ENCODE measurements at places on chromosomes 2 and 18. TPM values are rescaled to one million over a fixed set of nuclear protein-coding genes. Genes with fewer than 3 reads are reported as not detected.

NIFK gene
- total RNA-seq = 65.0 TPM

DNA sequence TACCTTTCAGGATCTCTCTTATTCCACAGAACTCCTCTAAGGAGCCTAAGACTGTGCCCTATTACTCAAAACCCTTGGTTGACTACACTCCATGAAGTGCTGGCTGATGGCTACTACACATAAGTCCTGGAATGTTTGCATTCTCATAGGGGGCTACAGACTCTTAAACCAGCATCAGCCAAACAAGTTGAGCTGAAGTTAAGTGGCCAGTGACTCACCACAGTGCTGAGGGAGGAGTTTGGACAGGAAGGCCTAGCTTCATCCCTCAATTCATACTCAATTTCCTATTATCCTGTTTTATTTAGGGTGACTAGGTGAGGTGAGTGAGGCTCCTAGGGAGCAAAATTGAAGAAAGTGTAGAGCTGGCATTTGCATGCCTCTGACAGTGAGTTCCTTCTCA is 246.7 kb downstream of the SMAD2 start:
- peak; percentile 21 for DNase-seq

CCDC150 gene
- 3.3 TPM for total RNA-seq

TFPI gene
- total RNA-seq = 0.64 TPM

GRCh38 chr2:238287737-238288649 is at the start of gene PER2:
PER2 (minus strand) TSS chr2:238288610; CDS start chr2:238277936, 10,674 bp downstream.
- peak; percentile 95 for DNase-seq

DNA sequence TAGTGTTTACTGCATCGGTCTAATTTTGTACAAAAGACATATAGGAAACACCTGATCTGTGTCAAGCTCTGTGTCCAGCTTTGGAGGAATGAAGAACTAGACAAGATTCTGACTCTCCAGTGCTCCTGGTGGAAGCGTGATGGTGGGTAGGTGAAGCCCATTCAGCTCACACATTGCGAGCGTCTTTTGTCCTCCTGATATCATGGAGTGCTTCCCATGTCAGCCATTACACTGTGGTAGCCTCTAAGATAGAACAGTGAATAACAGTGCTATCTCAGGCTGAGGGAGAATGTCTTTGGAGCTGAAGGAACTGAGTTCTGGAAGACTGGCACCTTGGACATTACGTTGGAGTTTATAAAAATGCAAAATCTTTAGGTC is 350.2 kb downstream of the CYRIA start:
- DNase-seq = no peak

TFCP2L1 gene
- total RNA-seq = 5.5 TPM

DNA sequence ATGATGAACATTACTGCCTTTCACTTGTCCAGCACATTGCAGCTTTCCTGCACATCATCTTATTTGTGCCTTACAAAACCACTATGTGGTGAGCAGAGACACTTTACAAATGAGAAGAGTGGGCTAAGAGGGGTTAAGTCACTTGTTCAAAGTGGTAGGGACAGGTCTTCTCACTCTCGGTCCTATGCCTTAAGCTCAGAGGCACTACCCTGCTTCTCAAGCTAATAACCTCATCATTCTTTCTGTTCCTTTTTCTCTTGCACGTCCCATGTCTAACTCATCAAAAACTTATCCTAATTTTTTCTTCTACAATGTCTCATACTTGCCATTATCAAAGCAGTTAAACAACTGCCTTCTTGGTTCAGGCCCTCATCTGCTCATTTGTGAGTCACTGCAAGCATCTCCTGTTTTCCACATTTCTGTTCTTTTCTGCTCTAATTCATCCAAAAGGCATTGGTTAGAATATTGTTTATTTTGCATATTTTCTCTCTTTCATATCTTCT is 21.9 kb upstream of the NCOA1 start:
- no peak for DNase-seq

GRCh38 chr2:229530434-229530833 is 183.9 kb downstream of the DNER start:
- no peak for DNase-seq

BCL11A gene
- total RNA-seq = 3.6 TPM

DNA sequence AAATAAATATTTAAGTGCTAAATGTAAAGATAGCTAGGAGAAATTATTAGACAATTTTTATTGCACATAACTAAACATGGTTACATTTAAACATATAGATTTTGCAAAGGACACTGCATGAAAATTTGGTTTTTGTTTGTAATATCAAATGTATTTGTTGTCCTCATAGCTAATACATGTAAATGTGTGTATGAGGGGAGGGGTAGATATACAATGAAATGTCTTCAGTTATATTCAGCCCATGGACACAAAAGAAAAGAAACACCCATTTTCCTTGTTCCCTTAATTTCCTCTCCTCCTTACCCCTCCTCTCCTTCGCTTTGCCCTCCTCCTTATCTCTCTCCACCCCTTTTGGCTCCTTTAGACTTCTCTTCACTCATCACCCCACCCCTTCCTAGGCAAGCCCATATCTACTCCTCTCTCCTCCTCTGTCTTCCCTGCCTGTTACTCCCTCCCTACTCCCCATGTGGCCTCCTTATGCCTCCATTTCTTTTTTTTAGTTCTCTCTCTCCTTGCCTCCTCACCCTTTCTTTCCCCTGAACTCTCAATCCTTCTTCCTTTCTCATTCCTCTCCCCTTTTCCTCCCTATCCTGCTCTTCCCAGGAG is 1.4 kb downstream of the COL3A1 start:
- no peak for DNase-seq

DNA sequence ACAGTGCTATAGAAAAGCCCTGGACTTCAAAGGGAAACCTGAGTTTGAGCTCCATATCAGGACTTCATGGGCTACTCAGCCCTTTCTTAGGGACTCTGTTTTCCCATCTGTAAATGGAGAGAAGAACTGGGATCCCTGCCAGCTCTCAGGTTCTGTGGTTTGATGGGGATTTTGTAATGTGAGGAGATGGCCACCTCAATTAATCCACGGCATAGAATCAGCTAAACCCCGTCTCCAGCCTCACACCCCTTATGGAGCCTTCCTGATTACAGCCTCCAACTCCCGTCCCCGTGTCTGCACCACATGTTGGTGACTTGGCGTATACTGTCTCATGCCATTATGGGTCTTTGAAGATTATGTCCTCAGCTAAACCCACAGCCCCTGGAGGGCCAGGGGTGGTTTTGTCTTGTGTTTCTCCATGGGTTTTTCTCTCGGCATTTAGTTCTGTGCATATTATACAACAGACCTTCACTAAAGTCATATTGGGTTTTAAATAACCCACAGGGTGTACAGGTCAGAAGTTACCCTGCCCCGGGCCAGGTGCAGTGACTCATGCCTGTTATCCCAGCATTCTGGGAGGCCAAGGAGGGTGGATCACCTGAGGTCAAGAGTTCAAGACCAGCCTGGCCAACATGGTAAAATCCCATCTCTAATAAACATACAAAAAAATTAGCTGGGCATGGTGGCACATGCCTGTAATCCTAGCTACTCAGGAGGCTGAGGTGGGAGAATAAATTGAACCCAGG is 63.8 kb upstream of the PPP1CB start:
- no peak for DNase-seq

GRCh38 chr2:174606336-174606735 is 8.7 kb upstream of the WIPF1 start:
- DNase-seq = peak; percentile 73

DNA sequence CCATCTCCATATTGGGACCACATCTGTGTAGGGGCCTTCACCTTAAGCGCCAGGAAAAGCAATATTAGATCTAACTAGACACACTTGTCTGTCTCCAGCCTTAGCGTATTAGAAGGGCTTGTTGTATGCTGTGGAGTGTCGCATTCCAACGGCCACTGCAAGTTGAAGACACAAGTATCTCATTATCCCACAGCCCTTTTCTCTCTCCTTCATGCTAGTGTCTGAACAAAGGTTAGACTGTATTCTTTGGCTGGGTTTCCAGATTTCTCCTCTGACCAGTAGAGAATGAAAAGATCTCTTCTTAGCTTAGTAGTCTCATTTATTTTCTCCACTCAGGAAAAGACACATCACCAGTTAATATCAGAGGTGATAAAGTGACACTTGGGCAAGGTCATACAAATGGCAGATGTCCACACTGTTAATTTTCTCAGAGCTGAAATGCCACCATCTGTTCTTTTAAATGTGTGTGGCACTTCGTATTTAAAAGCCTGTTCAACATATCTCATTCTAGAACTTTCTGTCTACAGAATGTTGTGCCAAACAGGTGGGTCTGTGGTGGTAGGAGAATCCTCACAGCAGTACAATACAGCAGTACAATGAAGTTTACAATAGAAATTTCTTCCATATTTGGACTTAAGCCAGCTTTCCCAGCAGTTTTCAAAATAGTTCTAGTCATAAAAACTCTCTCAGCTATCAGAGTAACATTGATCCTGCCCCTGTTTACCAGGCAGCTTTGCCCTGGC is 94.0 kb upstream of the ITGA6 start:
- DNase-seq = no peak

DNA sequence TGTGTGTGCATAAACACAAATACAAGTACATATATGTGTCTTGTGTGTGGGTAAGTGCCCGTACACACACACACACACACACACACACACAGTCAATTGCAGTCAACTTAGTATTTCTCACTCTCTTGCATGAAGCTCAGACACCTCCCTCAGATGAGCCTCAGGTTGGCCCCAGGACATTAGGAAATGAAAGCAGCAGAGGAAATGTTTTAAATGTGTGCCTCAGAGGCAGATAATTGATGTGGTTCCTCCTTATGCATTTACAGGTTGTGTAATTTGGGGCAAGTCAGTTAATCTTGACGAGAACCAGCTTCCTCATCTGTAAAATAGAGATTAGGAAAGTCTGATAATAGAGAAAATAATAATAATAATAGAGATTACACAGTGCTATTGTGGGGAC is 814.0 kb upstream of the ID2 start:
- DNase-seq = no peak

MYOM1 gene
- 0.38 TPM for total RNA-seq

Data from bronchial epithelial cell (primary cell).